ENCODE measurements at places on chromosomes 7 and 10.

GRCh38 chr7:94241402-94241925 is 153.2 kb upstream of the COL1A2 start:
- DNase-seq, result no peak

DNA sequence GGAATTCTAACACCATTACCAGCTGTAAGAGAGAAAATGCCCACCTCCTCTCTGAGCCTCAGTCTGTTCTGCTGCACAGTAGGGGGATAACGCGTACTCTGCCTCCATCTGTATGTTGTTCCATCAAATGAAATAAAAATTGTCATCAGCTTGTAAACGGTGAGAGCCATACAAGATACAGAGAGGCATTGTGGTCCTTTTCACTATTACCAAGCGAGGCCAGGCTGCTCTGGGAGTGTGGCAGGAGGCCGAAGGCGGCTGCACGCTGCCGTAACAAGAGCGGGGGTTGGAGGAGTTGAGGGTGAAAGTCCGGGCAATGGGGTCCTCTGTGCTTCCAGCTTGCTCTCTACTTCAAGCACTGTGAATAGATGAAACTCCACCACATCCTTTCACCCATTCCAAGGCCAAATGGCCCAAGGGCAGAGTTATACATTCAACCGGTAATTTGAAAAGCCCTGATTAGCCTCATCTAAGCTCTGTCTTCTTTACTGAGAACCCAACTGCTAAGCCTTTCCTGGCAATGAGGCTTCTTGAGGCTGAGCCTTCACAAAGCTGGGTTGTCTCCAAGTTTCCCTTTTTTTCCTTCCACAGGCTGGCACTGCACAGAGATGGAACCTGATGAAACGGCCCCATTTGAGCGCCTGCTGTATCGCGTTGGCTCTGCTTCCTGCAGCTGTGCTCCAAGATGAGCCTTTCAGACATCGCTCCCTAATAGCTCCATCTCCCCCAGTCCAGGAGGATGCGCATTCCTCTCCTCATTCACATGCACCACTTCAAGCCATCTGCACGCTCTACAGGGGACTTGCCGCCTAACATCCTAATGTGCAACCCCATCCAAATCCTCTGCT is 47.2 kb downstream of the PYROXD2 start:
- no peak for DNase-seq

DNA sequence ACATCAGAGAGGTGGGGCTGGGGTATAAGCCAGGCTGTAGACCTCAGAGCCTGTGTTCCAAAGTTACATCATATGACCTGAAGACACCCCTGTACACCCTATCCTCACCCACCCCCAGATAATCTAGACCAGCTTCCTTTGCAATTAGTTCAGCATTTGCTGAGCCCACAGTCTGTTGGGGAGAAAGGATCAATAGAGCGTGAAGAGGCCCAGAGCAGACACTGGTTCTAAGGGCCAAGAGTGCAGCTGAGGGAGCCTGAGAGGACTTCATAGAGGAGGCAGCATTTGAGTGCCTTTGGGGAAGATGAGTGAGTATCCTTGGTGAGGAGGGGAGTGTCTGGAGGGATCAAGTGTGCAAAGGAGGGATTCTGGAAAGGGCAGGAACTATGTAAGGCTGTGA is 58.6 kb downstream of the PRF1 start:
- DNase-seq, result no peak

- no peak for DNase-seq
These were observed 62.7 kb downstream of the CALML3 start for GRCh38 chr10:5587151-5588079.

DNA sequence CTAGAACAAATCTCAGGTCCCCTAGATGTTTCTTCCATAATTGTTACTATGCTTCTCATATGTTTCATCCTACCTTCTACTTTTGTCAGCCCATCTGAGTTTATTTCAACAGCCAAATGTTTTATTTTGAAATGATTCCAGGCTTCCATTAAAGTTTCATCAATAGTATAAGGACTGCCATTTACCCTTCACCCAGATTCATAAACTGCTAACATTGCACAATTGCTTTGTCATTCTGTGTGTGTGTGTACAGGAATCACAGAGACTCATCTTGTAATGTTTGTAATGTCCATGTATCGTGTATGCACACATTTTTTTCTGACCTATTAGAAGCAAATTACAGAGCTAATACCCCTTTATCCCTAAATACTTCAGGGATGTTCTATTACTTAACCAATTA is 25.5 kb downstream of the MMRN2 start:
- no peak for DNase-seq

DNA sequence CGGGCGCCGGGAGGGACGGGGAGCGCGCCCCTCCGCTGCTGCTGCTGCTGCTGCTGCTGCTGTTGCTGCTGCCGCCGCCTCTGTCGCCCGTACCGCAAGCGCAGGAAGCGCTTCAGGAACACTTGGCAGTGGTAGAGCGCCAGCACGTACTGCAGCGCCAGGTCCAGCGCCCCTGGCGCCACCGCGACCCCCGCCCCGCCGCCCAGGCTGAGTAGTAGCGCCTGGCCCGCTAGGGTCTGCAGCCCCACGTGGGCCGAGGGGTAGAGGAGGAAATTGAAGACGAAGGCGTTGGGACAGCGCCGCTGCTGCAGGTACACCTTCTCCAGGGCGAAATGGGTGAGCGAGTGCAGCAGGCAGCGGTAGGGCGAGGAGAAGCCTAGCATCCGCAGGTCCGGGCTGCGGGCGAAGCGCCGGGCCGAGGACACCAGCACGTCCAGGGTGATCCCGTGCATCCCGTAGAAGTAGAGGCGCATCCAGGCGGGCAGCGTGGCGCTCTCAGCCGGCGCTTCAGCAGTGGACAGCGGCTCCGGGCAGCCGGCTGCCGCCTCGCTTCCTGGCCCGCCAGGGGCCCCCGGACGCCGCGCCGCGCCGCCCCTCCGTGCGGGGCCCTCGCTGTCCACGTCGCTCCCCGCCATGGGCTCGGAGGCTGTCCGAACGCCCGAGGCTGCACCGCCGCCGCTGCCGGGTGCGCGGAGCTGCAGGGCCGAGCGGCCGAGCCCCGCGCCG is at the start of gene TMEM229A:
TSS of gene TMEM229A (minus strand) at position 699 of the 726 bp plus-strand sequence. CDS start at position 635, 64 bp downstream.
- no peak for DNase-seq

DNA sequence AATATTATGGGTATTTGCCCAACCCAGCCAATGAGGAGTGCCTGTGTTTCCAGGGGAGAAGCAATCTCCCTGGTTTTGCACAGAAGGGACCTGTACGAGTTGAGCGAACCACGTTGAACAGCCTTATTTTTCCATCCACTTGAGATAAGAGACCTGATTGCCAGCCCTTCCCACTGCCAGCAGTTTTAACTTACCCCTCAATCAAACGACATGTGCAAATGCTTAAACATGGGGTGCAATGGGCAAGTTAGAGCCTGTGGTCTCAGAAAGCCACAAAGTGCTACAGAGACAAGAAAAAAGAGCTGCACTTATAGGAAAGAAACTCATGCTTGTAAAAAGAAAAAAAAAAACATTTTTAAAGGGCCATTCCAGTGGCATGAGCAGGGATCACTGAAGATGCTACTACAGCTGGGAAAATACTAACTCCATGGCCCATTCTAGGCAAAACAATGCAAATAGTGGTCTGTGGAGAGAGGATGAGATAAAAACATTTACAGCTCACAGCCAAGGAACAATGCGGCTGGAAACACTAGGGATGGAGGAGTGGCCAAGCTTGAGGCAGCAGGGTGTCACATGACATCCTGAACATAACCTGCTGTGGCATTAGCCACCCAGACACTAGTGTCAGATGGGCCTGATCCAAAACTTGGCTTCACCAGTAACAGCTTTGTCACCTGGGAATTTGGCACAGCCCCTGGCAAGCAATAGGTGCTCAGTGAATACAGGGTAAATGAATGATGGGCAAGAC is 162.8 kb downstream of the ELMO1 start:
- no peak for DNase-seq

Data from activated naive CD4-positive, alpha-beta T cell (primary cell).